CD4-positive, alpha-beta T cell treated with Interleukin-10 for 1 hour (primary cell): ENCODE measurements at places on chromosomes 3 and 15.

DNA sequence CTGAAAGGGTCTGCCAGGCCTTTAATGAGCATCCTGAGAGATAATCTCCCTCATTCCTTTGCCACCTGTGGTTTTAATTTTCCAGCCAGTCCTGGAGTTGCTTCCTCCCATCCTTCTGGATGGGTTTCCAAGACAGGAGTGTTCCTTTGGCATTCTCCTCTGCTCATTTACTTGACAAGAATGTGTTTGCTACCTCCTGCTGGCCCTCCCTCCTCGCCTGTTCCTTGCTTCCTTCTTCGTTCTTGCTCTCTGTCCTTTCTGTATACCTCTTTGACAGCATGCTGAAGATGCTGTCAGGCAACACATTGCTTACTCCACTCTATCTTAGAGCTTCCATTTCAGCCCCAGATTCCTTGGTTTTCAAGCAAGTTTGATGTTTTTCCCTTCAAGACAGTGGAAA is 46.0 kb downstream of the ERC2 start:
- no peak for DNase-seq

DNA sequence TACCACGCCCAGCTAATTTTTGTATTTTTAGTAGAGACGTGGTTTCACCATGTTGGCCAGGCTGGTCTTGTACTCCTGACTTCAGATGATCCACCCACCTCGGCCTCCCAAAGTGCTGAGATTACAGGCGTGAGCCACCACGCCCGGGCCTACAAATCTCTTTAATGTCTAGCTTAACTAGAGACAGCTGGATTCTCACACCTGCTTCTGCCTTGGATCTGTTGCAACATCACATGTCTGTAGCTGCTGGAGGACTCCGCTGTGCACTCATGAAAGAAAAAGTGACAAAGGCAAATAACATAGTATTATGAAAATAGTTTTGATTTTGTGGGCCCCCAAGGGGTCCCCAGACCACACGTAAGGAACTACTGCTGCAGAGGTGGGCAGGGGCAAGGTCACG is 85.9 kb downstream of the NCEH1 start:
- DNase-seq: no peak

- peak; percentile 23 for DNase-seq
These were observed 26.5 kb downstream of the LYSMD4 start for GRCh38 chr15:99706557-99707303.

GRCh38 chr15:31297575-31298456 is 28.8 kb upstream of the KLF13 start:
- DNase-seq: no peak

- DNase-seq: no peak
These were observed 142.0 kb upstream of the CBLB start for GRCh38 chr3:106010829-106011228.

DNA sequence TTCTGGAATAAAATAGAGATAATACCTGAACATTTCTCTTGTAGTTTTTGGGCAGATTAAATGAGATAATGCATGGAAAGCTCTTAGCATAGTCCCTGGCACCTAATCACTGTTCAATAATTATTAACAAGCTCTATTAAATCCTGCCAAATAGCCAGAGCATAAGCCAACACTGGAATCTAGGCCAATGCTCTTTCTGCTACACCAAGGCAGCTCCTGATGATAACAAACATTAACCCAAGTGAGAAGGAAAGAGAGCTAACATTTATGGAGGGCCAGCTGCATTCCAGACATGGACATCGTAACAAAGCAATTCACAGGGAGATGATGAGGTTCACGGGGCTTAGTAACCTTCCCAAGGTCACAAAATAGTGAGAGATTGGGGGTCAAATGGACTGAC is 23.3 kb downstream of the LARP6 start:
- no peak for DNase-seq

GRCh38 chr3:52240059-52240885 is 1.3 kb upstream of the TWF2 start:
- peak; percentile 68 for DNase-seq

DNA sequence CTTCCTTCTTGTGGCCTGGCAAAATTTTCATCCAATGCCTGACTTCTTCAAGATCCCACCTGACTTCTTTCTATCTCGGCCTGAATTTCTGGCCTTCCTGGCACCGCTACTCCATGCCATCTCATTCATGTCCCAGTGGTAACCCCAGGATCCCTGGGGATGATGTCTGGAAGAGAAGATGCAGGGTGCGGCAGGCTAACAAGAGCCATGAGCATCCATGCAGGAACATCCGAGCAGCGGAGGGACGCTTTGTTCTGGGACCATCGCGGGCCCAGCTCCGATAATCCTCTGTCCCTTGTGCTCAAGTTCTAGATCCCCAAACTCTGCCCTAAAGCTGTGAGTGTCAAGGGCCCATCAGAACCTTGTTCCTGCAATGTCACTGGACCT is 10.9 kb downstream of the MYL3 start:
- no peak for DNase-seq

DNA sequence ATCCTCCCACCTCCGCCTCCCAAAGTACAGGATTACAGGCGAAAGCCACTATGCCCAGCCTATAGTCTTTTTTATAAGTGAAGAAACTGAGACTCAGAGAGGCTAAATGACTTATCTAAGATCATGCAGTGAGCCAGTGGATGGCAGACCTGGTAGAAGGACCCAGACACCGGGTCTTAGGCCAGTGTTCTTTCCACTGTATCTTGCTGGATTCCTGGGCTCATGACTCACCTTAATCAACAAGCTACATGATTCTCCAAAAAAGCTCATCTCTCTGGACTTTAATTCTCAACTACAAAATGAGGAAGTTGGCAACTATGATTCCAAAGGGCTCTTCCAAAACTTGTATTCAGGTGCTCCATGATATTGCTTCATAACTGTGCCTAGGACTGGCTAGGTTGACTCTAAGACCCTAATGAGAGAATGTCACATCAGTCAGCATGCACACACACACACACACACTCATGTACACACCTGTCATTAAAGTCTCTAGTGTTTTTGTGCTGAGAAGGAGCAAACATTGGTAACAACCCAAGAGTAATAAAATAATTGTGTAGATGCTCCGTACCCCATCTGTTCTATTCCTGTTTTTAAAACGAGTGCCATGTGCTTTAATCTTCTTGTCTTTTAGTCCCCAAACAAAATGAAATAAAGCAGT is 89.7 kb upstream of the SLC4A7 start:
- DNase-seq: no peak

- no peak for DNase-seq
These were observed 221.1 kb downstream of the SLCO3A1 start for GRCh38 chr15:92074646-92075045.

GRCh38 chr3:52171514-52172261 is 17.5 kb upstream of the POC1A start:
- no peak for DNase-seq

GRCh38 chr15:70086636-70087035 is 11.1 kb downstream of the TLE3 start:
- no peak for DNase-seq

GRCh38 chr3:120147072-120147871 is 53.0 kb upstream of the GSK3B start:
- DNase-seq: peak; percentile 66

DNA sequence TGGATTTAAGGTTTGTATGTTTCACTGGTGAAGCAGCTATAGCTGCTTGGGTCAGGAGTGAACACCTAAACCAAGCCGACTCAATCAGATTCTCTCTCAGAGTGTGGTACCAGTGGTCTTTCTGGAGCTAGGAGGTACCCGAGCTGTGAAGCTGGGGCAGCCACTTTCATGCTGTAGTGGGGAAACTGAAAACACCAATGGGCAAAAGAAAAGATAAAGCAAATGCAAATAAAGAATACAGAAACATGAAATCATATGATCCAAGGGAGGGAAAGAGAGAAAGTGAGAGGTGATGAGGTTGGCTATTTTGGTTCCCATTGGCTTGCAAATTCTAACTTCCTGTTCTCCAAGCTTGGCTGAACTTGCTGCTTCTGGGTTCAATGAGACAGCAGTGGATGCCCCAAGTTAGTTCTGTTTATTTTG is 212.3 kb upstream of the CFAP20DC start:
- no peak for DNase-seq

DNA sequence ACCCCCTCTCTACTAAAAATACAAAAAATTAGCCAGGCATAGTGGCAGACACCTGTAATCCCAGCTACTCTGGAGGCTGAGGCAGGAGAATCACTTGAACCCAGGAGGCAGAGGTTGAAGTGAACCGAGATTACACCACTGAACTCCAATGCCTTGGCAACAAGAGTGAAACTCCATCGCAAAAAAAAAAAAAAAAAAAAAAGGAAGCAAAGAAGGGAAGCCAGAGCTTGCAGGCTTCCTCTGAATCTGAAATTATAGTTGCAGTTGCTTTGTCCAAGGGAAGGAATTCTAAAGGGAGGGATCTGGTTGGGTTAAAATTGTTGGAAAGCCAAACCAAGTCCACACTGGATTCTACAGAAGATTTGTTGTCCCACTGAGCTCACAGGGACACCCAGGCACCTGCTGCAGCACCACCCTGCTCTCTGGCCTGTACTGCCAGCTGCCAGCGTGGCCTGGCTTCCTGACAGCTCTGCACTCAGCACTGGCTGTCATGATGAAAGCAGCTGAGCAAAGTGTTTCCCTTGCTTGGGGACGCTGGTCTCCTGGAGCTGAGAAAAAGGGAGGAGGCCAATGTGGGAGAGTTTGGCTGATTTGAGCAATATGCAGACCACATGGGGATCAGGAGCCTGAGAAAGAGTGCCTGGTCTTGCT is 88.8 kb upstream of the HES1 start:
- no peak for DNase-seq

- no peak for DNase-seq
These were observed 169.5 kb upstream of the THBS1 start for GRCh38 chr15:39411102-39411989.

DNA sequence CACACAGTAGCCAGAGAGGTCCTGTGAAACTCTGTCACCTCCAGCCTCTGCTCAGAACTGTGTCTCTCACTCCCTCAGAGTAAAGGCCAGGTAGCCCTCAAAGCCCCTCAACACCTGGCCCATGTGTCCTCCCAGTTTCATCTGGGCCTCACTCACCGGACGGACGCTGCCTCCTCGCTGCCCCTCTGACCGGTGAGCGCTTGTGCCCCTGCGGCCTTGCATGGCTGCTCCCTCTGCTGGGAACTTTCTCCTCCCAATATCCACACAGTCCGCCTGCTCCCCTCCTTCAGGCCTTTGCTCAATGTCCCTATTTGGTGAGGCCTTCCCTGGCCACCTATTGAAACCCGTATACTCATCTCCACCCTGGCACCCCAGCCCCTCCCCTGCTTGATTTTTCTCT is 36.8 kb upstream of the TRH start:
- DNase-seq: no peak

GRCh38 chr3:185046164-185046515 is 106.7 kb downstream of the C3orf70 start:
- no peak for DNase-seq

GRCh38 chr3:18007980-18008379 is 265.5 kb upstream of the TBC1D5 start:
- no peak for DNase-seq

GRCh38 chr3:178623666-178624255 is 87.5 kb downstream of the KCNMB2 start:
- DNase-seq: no peak

GRCh38 chr3:5187920-5188418 is 462 bp downstream of the EDEM1 start:
- peak; percentile 51 for DNase-seq

- DNase-seq: no peak
These were observed 7.6 kb downstream of the MYO9A start for GRCh38 chr15:72110355-72110754.

DNA sequence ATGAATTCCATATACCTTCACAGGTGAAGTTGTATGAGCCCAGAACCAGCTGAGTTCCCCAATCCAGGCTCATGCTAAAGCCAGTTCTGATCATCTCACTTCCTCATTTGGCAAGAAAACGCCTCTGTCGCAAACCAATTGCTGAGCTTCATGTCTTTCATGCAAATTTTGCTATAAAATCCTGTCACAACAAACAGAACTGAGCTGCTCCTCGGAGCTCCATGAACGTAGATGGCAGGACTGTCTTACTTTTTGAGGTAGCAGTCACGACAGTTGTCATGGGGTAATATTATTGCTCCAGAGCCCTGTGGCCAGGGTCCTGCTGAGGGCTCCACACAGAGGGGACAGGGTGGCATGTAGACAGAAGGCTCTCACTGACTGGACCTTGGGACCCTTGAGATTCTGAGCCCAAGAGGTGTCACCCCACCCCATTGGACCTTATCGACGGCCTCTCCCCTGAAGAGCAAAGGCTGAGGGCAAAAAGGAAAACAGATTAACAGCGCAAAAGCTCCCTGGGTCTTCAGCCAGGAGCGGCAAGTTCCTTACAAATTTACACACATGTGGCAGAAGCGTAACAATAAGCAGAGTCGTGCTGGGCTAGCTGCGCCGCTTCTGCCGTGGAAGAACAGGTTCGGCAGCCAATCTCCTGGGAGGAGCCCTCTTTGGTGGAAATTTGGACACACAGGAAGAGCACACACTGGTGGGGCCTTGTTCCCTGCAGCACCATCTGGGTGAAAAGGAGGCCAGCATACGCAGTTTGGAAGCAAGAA is 249.2 kb downstream of the OPA1 start:
- peak; percentile 7 for DNase-seq
